ENCODE measurements at places on chromosomes 7 and 10.
A peak's percentile ranks its signal among the peaks of the same experiment; 100 is the strongest.

GRCh38 chr7:15715435-15715834 lies 29.0 kb upstream of the MEOX2 start:
- H3K4me3 ChIP-seq, result no peak overlapping the region
- DNase-seq, result no peak
- H3K4me1 ChIP-seq, result no peaks in the 10 kb centered on the region
- H3K27ac ChIP-seq, result no peak overlapping the region
- H3K36me3 ChIP-seq, result no peaks in the 10 kb centered on the region
- no peaks in the 10 kb centered on the region for H3K27me3 ChIP-seq

DNA sequence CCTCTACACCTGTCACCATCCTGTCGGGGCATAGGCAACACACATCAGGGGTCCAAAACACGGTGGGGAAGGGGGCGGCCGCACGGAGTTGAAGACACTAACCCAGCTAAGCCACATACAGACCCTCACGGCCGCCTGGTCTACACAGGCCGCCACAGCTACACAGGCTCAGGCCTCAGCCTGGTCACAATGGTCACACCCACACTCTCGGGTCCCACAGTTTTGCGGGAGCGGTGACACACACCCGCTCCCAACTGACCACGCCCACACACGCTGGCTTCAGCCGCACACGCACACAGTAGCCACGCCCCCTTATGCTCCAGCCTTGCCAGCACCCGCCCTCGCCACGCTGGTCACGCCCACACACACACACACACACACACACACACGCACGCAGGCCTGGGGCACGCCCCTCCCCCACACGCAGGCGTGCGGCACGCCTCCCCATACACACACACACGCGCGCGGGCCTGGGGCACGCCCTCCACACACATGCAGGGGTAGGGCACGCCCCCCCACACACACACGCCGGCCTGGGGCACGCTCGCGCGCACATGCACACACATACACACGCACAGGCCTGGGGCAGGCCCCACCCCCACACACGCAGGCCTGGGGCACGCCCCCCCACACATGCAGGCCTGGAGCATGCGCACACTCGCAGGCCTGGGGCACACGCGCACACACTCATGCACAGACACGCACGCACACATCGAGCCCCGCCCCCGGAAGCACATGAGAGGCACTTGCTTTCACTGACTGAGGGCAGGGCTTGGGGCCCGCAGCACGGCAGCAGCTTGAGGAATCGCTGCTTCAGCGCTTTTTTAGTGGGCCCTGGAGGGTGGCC lies 12.3 kb upstream of the OGA start:
- H3K27ac ChIP-seq, result peak overlapping the region; percentile 33
- H3K4me1 ChIP-seq, result peaks cover 9% of the 10 kb centered on the region
- no peaks in the 10 kb centered on the region for H3K27me3 ChIP-seq
- peak overlapping the region; percentile 76 for H3K4me3 ChIP-seq

GRCh38 chr10:75544386-75544785 lies 113.0 kb downstream of the LRMDA start:
- H3K27ac ChIP-seq, result no peak overlapping the region
- no peak for DNase-seq
- H3K4me1 ChIP-seq, result peaks cover 27% of the 10 kb centered on the region
- no peaks in the 10 kb centered on the region for H3K27me3 ChIP-seq
- no peak overlapping the region for H3K4me3 ChIP-seq
- no peaks in the 10 kb centered on the region for H3K36me3 ChIP-seq

DNA sequence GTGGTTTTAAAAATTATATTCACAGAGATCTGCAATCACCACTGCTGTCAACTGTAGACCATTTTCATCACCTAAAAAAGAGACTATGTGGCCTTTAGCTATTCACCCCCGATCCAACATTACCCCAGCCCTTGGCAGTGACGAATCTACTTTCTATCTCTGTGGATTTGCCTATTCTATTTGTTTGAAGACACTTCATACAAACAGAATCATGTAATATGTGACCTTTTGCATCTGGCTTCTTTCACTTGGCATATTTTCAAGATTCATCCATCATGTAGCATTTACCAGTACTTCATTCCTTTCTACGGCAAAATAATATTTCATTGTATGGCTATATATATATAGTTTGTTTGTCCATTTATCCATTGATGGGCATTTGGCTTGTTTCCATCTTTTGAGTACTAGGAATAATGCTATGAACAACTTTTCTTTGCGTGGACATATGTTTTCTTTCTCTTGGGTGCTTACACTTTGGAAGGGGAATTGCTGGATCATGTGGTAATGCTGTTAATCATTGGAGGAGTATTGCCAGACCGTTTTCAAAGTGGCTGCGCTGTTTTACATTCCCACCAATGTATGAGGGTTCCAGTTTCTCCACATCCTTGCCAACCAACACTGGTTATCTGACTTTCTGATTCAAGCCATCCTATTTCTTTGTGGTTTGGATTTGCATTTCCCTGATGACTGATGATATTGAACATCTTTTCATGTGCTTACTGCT lies 22.3 kb downstream of the ADAMTS14 start:
- H3K4me3 ChIP-seq, result no peak overlapping the region
- no peak overlapping the region for H3K27ac ChIP-seq
- H3K36me3 ChIP-seq, result no peaks in the 10 kb centered on the region
- no peaks in the 10 kb centered on the region for H3K27me3 ChIP-seq
- H3K4me1 ChIP-seq, result no peaks in the 10 kb centered on the region

DNA sequence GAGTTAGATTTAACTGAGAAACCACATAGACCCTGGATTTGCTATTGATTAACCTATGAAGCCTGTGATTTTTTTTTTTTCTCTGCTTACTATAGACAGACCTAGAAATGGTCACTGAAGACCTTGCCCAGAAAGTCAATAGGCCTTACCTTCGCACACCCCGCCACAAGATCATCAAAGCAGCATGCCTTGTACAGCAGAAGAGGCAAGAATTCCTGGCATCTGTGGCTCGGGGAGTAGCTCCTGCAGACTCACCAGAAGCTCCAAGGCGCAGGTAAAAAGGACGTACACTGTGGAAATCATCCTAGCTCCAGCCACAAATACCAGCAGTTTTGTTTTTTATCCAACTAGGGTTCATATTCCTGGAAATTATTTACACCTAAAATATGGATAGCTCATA lies 56.2 kb upstream of the GATAD1 start:
- H3K27ac ChIP-seq, result no peak overlapping the region
- H3K4me3 ChIP-seq, result no peak overlapping the region
- DNase-seq, result no peak
- no peaks in the 10 kb centered on the region for H3K27me3 ChIP-seq
- H3K4me1 ChIP-seq, result no peaks in the 10 kb centered on the region

DNA sequence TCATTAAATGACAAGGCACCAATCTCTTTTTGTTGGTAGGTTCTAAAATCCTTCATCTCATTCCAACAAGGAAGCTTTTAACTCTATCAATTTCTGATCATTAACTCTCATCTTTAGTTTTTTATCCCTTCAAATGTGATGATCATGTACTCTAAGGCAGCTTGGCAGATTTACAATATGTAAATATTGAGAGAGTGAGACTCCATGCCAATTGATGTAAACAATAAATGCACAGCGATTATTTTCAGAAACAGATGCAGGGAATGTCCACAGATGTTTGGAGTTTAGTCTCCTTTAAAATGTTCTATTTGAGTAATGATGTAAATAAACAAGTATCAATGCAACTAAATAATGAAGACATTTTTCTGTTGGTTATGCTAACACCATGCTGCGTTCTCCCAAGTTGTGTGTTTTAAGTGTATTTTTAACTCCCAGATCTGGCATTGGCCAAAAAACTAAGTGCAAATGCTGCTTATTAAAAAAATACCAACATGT lies 213.8 kb downstream of the AHR start:
- H3K27me3 ChIP-seq, result no peaks in the 10 kb centered on the region
- H3K4me1 ChIP-seq, result no peaks in the 10 kb centered on the region
- DNase-seq, result no peak
- no peaks in the 10 kb centered on the region for H3K36me3 ChIP-seq
- H3K27ac ChIP-seq, result no peak overlapping the region
- no peak overlapping the region for H3K4me3 ChIP-seq

- H3K4me3 ChIP-seq, result no peak within 1 kb of the TSS
- H3K27me3 ChIP-seq, result no peaks in the 10 kb centered on the region
- no peak within 1 kb of the TSS for H3K27ac ChIP-seq
- no peaks in the 10 kb centered on the region for H3K36me3 ChIP-seq
- H3K4me1 ChIP-seq, result no peaks in the 10 kb centered on the region
These were observed at the start of gene OIT3 for GRCh38 chr10:72893136-72893798. TSS of gene OIT3 (plus strand) at chr10:72893739. CDS start at chr10:72893799, 60 bp downstream.

DNA sequence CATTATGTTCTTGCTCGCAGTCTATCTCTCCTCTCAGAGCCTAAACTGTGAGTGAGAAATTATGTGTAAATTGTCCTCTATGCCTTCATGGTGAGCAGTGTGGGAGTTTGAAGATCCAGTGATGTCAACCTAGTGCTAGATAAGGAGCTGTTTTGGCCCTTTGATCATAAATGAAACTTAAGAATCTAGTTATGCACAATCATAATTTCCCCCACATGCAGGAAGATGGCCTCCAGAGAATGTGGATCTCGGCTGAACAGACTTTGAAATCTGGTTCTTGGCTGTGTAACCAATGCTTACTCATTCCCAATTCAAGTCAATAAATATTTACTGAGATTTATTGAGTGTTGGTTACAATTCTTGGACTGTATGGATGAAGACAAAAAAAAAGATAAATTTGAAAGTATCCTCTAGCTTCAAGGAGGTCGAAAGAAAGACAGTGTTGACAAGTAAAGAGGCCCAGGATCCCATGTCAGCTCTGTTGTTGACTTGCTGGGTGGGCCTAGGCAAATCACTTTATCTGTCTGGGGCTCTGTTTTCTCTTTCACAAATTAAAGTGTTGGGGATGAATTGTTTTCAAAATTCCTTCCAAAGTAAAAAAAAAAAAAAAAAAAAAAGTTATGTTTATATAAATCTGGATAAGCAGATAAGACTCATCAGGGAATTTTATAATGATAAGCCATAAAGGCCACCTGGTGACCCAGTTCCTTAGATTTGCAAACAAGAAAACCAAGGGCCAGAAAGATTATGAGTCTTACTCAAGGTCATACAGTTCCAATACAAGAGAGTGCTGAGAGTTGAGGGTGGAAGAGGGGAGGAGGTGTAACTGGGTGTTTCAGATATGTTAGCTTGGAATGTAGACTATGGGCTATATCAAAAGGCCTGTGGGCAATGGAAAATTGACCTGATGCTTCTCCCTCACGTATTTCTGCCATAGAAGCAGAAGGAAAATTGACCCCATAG lies 969.9 kb downstream of the KCNMA1 start:
- no peak for DNase-seq
- H3K27me3 ChIP-seq, result no peaks in the 10 kb centered on the region
- no peaks in the 10 kb centered on the region for H3K36me3 ChIP-seq
- no peak overlapping the region for H3K4me3 ChIP-seq
- no peak overlapping the region for H3K27ac ChIP-seq
- H3K4me1 ChIP-seq, result no peaks in the 10 kb centered on the region

- DNase-seq, result no peak
- H3K27ac ChIP-seq, result no peak overlapping the region
- H3K27me3 ChIP-seq, result no peaks in the 10 kb centered on the region
- no peaks in the 10 kb centered on the region for H3K36me3 ChIP-seq
These were observed 94.2 kb downstream of the MTPAP start for GRCh38 chr10:30254926-30255325.

- H3K36me3 ChIP-seq, result no peaks in the 10 kb centered on the region
- no peaks in the 10 kb centered on the region for H3K4me1 ChIP-seq
- H3K4me3 ChIP-seq, result no peak overlapping the region
- H3K27ac ChIP-seq, result no peak overlapping the region
- DNase-seq, result no peak
These were observed 3.1 kb upstream of the CRTAC1 start for GRCh38 chr10:98033515-98033914.

DNA sequence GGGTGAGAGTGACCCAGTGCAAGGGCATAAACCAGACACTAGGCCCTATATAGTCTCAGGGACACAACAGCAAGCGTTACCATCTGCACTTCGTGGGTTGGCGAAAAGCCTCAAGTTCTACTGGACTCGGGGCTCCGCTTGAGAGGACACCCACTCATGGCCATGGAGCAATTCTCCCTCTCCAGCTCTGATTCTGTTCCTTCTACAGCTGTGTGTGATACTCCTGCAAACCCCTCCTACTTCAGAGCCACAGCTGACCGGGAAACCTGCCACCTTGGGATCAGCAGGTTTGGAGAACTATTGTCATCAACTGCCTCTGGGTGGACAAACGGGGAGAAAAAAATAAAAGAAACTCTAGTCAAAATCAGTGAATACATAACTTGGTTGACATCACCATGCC lies 306.9 kb downstream of the FGFR2 start:
- no peak overlapping the region for H3K4me3 ChIP-seq
- no peak for DNase-seq
- H3K36me3 ChIP-seq, result no peaks in the 10 kb centered on the region
- no peaks in the 10 kb centered on the region for H3K4me1 ChIP-seq

DNA sequence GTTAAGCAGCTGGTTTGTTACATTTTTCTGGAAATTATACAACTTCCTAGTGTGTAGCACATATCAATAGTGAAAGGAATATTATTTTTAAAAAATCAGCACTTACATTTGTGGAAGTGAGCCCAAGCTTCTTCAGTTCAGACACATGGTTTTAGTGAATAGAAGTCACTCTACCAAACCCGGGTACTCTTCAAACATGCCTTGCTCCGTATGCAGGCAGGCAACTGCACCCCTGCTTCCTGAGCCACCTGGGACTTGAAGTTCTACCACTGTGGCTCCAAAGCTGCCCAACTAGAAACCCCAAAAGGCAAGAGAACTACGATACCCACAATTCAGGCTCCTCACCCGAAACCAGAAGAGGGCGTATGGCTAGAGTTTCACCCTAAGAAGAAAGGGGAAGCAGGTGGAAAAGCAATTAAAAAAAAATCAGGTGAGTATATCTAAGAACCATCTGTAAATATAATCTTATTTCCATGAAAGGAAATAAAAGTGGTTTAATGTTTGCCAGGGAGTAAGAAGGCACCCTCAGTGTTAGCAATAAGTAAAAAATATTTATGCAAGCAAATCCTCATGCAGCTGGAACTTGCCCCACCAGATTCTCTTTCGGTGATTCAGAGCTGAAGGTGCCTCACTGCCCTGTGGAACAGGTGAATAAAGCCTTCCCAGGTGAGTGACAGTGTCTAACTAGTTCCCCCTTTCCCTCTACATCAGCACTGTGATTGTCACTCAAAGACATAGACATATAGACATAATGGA lies at the start of gene MACC1:
Gene MACC1 (minus strand): TSS at position 192 of the 756 bp plus-strand sequence. CDS start 55,522 bp downstream, outside the sequence.
- H3K4me1 ChIP-seq, result peaks cover 51% of the 10 kb centered on the region
- peak; percentile 97 for DNase-seq
- peak within 1 kb of the TSS; percentile 97 for H3K27ac ChIP-seq
- H3K27me3 ChIP-seq, result no peaks in the 10 kb centered on the region
- peak within 1 kb of the TSS; percentile 72 for H3K4me3 ChIP-seq
- peaks cover 12% of the 10 kb centered on the region for H3K36me3 ChIP-seq

All from MM.1S (cell line).